ENCODE measurements at places on chromosomes 3 and 15. TPM values are rescaled to one million over a fixed set of nuclear protein-coding genes. Genes with fewer than 3 reads are reported as not detected.

DNA sequence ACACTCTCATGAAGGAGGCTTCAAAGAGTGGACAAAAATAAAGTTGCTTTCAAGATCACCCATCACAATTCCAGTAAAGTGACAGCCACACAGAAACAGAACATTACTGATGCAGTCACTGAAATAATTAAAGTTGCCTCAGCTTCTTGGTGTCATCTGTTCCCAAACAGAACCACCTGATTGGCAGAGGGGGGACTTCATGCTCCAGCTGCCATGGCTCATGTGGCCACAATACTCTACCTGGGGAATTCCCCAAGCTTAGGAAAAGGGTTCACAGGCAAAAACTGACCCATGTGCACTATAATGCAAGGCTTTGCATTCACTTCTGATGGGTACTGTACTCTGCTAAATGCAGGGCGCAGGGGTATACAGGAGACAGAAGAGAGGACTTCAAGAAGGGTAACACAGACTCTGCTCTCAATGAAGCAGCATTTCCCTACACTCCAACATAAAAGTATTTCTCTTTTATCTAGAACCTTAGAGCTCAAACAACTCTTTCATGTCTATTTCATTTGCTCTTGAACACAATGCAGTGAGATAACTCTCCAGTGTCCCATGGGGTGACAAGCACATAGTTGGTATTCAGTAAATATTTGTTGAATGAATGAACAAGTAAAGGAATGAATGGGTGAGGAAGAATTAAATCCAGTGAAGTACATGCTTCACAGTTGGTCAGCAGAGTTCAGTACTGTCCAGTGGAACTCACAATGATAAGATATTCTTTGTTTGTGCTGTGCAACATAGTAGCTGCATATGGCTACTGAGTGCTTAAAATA, 8.6 kb upstream of the CTNNB1 start:
- DNase-seq = no peak

- no peak for DNase-seq
These were observed 42.3 kb upstream of the LRRFIP2 start for GRCh38 chr3:37216597-37217097.

GRCh38 chr3:126157083-126157768, 23.2 kb downstream of the ALDH1L1 start:
- DNase-seq = no peak

DNA sequence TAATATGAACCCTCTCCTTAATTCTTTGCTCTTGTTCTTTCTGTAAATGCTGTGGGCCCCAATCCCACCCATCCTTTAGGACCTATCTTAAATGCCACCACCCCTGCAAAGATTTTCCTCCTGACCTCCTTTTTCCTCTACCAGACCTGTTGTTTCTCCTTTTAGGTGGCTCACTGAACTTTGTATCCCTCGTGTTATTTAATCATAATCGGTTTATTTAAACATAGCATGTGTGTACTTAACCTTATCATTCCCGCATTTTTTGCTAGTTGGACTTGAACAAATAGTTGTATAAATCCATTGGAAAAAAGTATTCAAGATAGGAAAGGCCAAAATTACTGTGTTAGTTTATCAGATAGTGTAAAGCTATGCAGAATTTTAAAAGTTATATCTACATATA, 988 bp upstream of the NFKBIZ start:
- no peak for DNase-seq

PCSK6 gene
- total RNA-seq = 4.5 TPM

MEGF11 gene
- total RNA-seq = 1.0 TPM

RETNLB gene
- not detected for total RNA-seq

GRCh38 chr15:86885616-86886015, 805.9 kb downstream of the AGBL1 start:
- DNase-seq = no peak

- DNase-seq = no peak
These were observed 642.3 kb upstream of the ADAMTS9 start for GRCh38 chr3:65330072-65330471.

EOMES gene
- total RNA-seq = not detected

All from neural crest cell (in vitro differentiated cells).